ENCODE measurements at places on chromosomes 11 and 22.

DNA sequence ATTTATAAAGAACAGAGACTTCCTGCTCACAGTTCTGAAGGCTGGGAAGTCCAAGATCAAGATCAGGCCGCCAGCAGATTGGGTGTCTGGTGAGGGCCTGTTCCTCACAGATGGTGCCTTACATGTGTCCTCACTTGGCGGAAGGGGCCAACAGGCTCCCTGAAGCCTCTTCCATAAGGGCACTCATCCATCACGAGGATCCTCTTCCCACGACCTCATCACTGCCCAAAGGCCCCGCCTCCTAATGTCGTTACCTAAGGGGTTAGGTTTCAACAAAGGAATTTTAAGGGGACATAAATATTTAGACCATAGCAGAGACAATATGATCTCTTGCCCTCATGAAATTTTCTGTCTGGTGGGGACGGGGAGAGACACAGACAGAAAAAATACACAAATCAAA, 18.6 kb downstream of the TP53AIP1 start:
- no peak for DNase-seq

GRCh38 chr11:114386545-114386944, 13.8 kb downstream of the C11orf71 start:
- DNase-seq: no peak

GRCh38 chr11:128179039-128179438, 408.3 kb downstream of the ETS1 start:
- DNase-seq: no peak

DNA sequence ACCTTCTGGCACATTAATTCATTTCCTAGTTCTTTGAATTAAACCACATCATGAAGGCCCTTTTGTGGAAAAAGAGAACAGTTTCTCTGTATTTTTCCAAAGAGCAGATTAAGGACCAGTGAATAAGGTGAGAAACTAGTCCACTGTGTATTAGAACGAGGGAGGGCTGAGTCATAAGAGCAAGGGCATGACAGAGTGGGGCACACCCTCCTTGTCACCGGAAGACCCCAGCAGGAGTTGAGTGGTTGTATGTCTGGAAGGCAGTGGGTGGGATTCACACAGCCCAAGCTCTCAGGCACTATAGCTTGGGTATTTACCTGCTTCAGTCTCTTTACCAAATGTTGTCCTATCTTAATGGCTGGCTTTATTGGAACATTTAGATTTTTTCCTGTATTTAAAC, 86.8 kb downstream of the BMAL1 start:
- no peak for DNase-seq

DNA sequence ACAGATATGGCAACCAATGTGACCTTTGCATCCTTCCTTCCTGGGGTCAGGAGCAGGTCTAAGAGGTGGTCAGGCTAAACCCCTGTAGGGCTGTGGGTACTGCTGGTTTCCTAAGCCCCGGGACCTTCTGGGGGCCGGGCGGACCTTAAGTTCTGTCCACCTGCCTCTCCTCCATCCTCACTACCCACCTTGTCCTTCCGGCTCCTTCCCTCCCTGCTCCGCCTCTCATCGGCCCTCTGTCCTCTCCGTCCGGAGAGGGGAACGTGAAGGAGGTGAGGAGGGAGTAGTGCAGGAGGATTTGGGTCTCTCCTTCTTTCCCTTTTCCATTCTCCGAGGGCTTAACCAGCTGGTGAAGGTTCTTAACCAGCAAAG, 28.3 kb upstream of the PARVB start:
- no peak for DNase-seq

DNA sequence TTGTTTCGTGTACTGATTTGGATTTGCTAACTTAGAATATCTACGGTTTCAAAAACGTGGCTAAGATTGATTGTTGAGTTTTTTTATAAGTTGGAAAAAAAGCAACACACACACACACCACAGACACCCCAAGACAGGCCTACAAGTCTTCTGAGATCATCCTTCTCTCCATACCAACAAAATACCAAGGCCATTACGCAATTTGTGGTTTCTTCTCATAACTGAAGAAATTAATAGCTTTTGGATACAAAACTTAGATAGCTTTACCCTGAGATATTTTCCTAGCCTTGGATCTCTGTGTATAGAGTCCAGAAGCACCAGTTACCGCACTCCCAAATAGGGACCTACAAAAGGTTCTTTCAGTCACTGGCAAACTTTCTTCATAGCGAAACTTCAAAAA, 113.6 kb downstream of the SIK3 start:
- peak; percentile 87 for DNase-seq

DNA sequence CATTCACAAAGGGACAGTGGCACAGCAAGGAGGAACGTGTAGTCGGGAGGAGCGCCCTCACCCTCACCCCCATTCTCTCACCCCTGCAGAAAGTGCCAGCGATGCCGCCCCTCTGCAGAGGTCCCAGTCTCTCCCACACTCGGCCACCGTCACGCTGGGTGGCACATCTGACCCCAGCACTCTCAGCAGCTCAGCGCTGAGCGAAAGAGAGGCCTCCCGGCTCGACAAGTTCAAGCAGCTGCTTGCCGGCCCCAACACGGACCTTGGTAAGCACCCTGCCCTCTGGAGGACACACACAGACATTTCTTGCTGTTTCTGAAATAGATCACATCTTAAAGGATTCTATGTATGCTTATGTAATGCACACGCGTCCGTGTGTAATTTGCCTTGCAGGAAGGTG, 34.9 kb downstream of the TBC1D22A start:
- peak; percentile 15 for DNase-seq

DNA sequence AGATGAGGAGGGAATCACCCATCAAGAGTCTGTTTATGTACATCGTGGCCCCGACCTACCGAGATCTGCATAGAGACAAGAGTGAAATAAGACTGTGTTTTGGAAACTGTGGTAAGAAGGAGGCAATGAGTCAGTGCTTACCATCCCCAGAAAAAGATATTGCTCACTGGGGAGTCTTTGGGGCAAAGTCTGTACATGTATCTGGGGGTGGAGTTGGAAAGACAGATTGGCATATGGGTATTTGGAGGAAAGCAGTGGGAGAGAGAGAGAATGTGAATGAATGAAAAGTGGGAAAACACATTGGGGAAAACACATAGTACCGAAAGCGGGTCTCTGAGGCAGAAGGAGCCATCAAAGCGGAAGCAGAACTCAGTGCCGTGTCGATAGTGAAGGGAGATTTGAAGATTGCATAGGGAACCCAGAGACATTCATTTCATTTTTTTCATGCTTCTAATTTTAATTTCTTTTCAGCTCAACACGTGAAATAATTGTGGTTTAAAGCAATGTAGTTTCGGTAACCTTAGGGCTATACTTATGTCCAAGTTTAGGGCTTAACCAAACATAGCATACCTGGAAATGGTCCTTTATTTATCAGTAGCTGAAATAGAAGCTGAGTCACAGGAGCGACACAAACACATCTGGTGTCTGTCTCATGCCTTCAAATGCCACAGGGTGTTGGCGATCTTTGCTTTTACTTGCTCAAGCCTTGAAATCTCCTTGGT, 98.6 kb upstream of the CD44 start:
- peak; percentile 86 for DNase-seq

- peak; percentile 59 for DNase-seq
These were observed 8.6 kb downstream of the DNHD1 start for GRCh38 chr11:6505577-6506240.

DNA sequence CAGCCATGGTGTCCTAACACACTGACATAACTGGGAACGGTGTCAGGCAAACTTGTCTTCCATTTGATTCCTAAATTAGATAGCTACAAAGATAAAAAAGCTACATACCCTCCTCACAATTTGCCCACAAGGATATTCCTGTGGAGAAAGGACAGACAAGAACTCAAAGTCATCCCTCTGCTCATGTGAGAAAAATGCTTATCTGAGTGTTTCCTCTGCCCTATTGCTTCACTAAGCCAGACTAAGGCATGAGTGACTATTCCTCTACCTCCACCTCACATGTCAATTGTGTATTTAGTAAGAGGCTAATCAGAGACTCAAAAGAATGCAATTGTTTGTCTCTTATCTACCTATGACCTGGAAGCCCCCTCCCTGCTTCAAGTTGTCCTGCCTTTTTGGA, 247.7 kb downstream of the DDX10 start:
- DNase-seq: no peak

All from suppressor macrophage treated with lipopolysaccharide for 4 hours (primary cell).